Neural crest cell (in vitro differentiated cells): ENCODE measurements at places on chromosomes 2 and 18.

DNA sequence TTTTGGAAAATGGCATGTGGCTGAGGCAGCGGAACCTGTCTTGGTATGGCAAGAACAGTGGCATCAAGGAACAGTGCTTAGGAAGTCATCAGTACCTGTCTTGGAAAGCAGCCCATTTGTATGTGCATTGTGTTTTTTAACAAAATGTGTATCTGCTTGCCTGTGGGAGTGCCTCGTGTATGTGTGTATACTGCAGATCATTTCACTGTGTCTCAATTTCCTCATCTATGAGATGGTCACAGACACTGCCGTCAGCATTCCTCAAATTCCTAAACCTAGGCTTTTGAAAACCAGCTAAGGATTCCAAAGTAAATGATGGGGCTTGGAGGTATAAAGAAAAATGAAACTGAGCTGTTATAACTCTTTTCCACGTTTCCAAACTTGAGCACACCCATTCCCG, 441.3 kb downstream of the RND3 start:
- no peak for DNase-seq

DNA sequence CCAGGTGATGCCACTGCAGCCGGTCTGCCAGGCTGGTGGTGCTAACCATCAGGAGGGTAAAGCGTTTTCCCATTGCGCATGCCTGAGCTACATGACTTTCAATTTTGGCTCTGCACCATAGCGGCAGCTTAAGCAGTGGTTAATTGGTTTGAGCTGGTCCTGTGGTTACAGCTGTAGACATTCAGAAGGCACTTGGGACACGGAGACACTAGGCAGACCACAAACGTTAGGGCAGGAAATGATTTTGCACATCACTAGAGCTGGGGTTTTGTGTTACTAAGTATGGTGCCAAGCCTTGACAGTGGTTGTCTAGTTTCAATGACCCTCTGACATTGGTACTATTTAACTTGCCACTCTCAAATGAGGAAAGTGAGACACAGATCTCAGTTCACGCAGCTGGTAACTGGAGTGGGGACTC, 28.9 kb upstream of the CNOT11 start:
- no peak for DNase-seq

GRCh38 chr18:56235481-56236013, 402.8 kb downstream of the TXNL1 start:
- DNase-seq, result peak; percentile 22

DNA sequence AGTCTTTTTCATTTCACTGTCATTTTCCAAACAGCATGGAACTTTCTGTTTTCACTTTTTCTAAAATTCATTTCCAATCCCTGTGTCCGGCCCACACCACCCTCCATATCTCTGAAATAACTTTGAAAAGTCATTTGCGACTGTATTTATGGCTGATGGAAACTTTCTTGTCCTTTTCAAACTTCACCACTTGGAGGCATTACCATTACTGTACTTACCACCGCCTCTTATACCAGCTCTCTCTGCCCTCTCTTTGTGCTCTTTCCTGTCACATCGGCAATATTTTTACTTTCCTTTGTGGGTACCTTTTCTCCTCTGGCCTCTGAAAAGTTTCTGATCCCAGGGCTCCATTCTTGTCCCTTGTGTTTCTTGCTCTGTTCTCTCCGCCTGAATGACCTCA, 39.5 kb upstream of the IL1RL1 start:
- DNase-seq, result no peak

- no peak for DNase-seq
Measured at GRCh38 chr2:5885451-5886173, 193.4 kb downstream of the SOX11 start.

DNA sequence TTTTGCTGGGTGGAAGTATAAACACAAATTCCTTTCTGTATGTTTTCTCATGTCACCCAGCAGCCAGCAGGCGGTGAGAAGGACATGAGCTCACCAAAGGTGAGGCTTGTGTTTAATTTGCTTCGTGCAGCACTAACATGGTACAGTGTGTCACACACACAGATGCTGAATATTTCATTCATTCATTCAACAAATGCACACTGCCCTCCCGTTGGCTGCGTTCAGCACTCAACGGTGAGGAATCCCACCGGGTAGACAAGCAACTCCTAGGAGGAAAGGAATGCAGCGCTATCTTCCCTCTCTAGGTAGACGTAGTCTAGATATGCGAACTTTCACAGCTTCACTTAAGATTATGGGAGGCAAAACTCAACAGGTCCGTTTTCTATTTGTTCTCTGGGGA, 85.1 kb downstream of the LONRF2 start:
- DNase-seq, result no peak
